ENCODE measurements at places on chromosomes 13 and 19.
A peak's percentile ranks its signal among the peaks of the same experiment; 100 is the strongest.

- no peak for DNase-seq
These were observed 22.5 kb downstream of the CAB39L start for GRCh38 chr13:49421391-49421790.

DNA sequence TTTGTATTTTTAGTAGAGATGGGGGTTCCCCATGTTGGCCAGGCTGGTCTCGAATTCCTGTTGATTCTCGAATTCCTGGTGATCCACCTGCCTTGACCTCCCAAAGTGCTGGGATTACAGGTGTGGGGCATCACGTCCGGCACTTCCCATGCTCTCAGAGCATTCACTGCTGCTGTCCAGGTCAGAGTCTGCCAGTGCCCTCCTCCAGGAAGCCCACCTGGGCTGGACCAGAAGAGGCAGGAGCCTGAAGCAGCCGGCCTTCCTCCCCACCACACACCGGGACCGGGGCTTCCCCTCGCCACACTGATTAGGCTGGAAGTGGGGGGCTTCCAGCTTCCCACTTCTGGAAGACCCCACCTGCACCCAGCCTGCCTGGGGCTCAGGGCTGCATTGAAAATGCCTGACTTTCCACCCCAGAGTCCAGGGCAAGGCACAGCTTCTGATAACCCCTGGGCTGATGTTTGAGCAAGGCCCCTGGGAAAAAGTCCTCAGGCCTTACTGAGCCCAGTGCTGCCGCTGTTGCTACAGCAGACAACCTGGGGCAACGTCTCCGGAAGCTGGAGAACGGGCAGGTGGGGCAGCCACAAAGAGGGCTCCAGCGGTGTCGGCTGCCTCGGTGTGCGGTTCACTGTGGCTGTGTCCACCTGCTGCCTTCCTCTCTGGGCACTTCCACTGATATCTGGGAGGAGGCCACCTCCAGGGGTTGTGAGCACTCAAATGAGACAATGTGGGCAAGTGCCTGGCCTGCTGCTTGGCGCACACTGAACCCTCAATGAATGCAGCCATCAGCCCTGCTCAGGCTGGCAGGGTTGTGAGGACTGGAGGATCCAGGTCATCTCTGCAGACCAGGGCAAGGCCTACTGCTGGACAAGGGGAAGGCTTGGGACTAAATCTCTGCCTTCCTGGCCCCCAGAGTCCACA lies 22.6 kb downstream of the CEBPA start:
- no peak for DNase-seq

DNA sequence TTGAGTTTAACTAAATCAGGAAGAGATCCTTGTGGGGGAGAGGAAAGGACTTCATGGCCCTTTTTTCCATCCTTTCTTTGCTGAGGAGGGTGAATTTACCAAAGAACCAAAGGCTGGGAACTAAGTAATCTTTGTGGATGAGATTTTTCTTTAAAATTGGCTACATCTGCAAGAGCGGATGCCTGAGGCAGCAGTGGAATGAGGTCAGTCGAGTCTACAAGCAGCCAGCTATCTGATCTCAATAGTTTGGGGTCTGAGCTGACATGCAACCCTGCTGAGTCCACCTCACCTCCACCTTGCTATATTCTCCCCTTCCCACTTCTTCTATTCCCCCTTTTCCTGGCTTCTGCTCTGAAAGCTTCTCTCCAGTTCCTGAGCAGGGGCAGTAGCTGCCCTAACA lies 3.6 kb upstream of the DNAJC15 start:
- no peak for DNase-seq

DNA sequence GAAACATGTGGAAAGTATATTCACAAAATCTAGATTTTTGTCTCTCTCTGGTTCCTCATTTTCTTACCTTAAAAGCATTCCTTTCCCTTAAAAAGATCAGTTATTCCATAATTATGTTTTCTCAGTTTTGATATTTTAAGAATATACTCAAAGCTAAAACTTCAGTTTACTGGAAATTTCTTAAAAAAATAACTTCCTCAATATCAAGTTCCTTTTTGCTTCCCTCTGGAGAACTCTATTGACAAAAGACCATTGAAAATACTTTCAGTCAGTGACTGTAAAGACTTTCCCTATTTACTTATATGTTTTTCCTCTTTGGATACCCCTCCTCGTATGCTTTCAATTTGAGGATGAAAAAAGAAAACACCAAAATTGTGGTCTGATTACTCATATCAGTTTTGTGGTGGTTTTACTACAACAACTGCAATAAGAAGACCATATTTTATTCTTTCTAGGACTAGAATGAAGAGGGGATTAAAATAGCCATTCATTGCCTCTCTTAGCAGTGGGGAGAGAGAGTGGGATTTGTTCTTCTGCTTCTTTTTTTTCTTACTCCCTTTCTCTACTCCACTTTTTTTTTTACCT lies 113.2 kb downstream of the ESD start:
- DNase-seq: no peak

DNA sequence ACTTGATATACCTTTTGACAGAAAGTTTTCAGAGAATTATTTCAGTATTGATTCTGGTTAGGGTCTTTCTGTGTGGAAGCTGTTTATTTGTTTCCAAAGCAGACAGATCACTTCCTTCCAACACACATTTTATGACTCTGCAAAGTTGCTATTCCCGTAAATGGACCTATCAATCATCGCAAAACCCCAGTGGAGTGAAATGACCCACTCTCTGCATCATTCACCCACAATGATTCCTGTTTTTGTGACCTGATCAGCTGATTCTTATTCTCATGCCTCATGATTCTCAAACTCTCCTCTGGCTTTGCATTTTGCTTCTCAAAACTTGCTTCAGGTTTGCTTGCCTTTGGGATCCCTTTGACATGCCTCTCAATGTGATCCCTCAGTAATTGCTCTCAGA lies 453.7 kb downstream of the PCDH17 start:
- DNase-seq: no peak

- no peak for DNase-seq
These were observed 1.1 kb downstream of the FGF14 start for GRCh38 chr13:102400675-102401145.

- no peak for DNase-seq
These were observed 529.9 kb downstream of the SLITRK1 start for GRCh38 chr13:83352391-83352790.

GRCh38 chr19:41746593-41747227 lies 8.6 kb upstream of the CEACAM6 start:
- DNase-seq: peak; percentile 54

- DNase-seq: no peak
These were observed 26.7 kb downstream of the KCTD15 start for GRCh38 chr19:33823341-33823740.

DNA sequence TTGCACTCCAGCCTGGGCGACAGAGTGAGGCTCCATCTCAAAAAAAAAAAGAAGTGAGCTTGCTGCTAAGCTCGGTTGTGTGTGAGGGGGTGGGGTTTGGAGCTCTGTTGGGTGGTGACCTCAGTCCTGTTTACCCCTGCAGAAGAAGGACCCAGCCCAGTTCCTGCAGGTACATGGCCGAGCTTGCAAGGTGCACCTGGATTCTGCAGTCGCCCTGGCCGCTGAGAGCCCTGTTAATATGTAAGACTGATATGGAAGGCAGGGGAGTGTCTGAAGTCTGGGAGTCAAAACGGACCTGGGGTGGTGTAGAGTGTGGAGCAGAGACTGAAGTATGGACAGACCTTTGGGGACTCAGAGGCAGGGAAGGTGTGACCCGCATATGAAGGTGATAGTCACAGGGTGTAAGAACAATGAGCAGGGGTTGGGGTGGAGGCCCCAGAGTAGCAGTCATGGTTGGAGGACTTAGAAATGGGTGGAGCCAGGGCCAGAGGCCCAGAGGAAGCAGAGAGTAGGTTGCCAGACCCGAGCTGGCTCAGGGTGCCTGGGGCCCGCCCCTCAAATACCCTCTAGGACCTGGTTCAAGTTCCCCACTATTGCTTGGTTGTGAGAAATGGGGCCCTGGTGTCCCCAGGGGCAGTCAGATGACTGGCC lies 13.2 kb downstream of the CLASRP start:
- no peak for DNase-seq

GRCh38 chr19:16836115-16837034 lies 7.2 kb downstream of the SIN3B start:
- no peak for DNase-seq

DNA sequence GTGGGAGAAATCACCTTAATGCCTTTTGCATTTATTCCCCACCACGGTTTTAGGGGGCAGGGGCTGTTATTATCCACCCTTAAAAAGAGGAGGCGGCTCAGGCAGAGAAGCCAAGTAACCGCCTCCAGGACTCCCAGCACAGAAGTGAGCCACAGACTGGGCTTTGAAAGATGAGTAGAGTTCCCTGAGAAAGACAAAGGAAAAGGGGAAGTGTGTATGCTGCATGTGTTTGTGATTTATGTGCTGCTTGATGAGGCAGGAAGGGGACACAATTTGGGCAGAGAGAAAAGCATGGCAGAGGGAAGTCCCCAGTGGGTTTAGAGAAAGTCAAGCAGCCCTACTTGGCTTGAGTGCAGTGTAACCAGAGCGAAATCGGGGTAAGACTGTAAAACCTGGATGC lies 85.0 kb downstream of the DOCK9 start:
- no peak for DNase-seq

DNA sequence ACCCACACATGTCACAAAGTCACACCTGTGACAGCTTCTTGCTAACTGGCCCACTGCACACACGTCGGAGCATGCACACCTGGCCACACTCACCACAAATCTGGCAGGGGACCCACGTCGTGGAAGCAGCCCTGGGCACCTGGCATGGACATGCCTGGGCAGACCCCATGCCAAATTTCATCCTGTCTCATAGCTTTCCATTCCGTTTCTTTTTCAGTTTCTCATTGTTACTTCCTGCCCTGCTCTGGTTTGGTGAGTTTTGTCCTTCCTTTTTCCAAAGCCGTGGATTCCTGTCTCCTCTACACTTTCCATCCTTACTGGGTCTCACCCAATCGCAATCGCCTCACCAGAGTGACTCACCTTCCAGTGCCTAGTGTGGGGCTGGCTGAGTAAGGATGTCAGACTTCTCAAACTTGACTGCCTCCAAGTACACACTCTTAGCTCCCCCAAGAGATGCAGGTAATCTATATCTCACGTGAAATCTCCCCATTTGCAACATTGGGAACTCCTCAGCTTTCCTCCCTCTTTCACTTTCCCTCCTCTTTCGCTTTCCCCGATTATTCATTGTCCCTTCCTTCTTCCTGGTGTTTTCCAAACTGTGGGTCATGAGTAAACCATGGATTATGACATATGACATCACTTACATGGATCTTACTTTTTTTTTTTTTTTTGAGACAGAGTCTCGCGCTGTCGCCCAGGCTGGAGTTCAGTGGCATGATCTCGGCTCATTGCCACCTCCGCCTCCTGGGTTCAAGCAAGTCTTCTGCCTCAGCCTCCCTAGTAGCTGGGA lies 1.6 kb upstream of the BBC3 start:
- peak; percentile 81 for DNase-seq

DNA sequence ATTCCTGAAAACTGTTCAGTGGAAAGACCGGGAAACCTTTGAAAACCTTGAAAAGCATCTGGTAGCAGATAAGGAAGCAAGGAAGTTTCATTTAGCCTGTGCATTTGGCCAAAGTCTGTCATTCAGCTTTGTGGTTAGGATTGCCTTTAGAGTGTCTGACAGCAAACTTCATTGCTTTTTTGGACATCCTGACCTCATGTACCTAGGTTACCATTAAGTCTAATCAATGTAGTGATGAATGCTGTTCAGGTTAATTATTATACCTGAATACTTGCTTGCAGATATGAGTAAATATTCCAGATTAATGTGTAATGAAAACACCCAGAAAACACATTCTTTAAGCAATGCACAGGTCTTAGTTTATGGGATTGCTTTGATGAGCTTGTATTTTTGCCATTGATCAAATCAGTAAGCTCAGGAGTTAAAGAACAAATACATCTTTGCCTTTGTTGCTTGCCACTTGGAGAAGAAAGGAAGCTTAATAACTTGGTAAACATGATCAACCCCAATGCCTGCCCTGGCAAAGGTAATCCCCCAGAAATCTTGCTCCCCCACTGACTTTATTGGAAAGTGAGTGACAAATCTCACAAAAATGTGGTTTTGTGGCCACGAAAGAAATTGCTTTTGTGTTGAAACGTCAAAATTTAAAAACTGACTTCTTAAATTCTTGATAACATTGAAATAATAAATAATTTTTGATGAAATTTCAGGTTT lies 87.4 kb downstream of the SLC15A1 start:
- no peak for DNase-seq

DNA sequence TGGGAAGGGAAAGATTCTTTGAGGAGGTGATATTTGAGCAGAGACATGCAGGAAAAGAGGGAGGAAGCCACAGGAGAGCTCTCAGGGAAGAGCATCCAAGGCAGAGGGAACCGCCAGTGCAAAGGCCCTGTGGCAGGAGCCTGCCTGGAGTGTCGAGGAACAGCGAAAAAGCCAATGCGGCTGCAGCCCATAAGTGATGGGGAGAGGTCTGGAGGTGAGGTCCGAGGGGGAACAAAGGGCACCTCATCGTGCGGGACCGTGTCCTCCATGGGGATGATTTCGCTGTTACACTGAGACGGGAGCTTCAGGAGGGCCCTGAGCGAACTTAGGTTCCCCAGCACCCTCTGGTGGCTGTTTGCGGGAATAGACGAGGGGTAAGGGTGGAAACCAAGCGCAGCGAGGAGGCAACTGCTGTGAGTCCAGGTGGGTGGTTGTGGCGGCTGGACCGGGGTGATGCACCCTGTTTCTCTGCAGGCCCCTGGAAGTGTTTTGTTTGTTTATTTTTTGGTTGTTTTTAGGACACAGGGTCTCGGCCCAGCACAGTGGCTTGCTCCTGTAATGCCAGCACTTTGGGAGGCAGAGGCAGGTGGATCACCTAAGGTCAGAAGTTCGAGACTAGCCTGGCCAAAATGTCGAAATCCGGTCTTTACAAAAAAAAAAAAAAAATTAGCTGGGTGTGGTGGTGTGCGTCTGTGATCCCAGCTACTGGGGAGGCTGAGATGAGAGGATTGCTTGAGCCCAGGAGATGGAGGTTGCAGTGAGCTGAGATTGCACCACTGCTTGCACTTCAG lies 5.9 kb upstream of the EHD2 start:
- DNase-seq: peak; percentile 63

- no peak for DNase-seq
These were observed 731 bp downstream of the ZNF558 start for GRCh38 chr19:8831373-8831772.

DNA sequence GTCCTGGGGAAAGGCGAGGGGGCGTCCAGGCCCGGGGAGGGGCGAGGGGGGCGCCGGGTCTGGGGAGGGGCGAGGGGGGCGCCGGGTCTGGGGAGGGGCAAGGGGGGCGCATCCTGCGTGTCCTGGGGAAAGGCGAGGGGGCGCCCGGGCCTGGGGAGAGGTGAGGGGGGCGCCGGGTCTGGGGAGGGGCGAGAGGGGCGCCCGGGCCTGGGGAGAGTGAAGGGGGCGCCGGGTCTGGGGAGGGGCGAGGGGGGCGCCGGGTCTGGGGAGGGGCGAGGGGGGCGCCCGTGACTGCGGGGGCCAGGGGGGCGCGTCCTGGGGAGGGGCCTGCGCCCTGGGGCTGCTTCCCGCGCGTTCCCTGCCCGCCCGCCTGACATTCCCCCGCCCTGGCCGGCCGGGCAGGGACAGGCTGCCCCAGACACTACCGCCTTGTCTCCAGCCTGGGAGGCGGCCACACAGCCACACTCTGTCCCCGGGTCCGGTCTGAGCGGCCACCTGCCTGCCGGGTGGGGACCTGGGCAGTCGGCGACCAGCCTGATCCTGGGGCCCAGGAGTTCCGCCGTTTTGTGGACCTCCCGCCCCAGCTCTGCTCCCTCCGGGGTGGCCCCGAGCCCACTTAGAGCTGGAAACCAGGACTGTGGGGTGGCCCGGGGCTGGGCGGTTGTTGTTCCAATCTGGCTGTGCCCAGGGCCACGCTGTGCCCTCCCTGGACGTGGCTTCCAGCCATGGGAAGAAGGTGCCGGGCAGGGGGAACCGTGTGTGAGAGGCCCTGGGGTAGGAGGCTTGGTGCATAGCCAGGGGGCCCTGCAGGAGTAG lies 11.8 kb downstream of the PALM start:
- DNase-seq: no peak

GRCh38 chr13:98937911-98938381 lies 39.9 kb downstream of the DOCK9 start:
- no peak for DNase-seq

All from dermis microvascular lymphatic vessel endothelial cell (primary cell).